ENCODE measurements at places on chromosomes 2 and 18. TPM values are rescaled to one million over a fixed set of nuclear protein-coding genes. Genes with fewer than 3 reads are reported as not detected.

- no peak overlapping the region for H3K27ac ChIP-seq
- H3K4me3 ChIP-seq = no peak overlapping the region
- no peaks in the 10 kb centered on the region for H3K4me1 ChIP-seq
- no peaks in the 10 kb centered on the region for H3K27me3 ChIP-seq
- no peak for DNase-seq
These were observed 118.0 kb downstream of the PXDN start for GRCh38 chr2:1626271-1626681.

- H3K27me3 ChIP-seq = no peaks in the 10 kb centered on the region
- no peak overlapping the region for H3K27ac ChIP-seq
- H3K36me3 ChIP-seq = no peaks in the 10 kb centered on the region
- H3K4me1 ChIP-seq = no peaks in the 10 kb centered on the region
- H3K4me3 ChIP-seq = no peak overlapping the region
- no peak for DNase-seq
These were observed 377.4 kb upstream of the CRIM1 start for GRCh38 chr2:35978218-35978617.

GDF7 gene
- total RNA-seq = 0.62 TPM

- H3K27me3 ChIP-seq = no peaks in the 10 kb centered on the region
- H3K4me1 ChIP-seq = no peaks in the 10 kb centered on the region
- peak; percentile 67 for DNase-seq
- H3K36me3 ChIP-seq = no peaks in the 10 kb centered on the region
- no peak overlapping the region for H3K27ac ChIP-seq
- H3K4me3 ChIP-seq = no peak overlapping the region
These were observed 155.9 kb downstream of the ESCO1 start for GRCh38 chr18:21444465-21445212.

- H3K27ac ChIP-seq = no peak overlapping the region
- peaks cover 10% of the 10 kb centered on the region for H3K4me1 ChIP-seq
- H3K36me3 ChIP-seq = no peaks in the 10 kb centered on the region
- DNase-seq = no peak
- no peaks in the 10 kb centered on the region for H3K27me3 ChIP-seq
- H3K4me3 ChIP-seq = no peak overlapping the region
These were observed 916 bp upstream of the OSBPL1A start for GRCh38 chr18:24398540-24398939.

DNA sequence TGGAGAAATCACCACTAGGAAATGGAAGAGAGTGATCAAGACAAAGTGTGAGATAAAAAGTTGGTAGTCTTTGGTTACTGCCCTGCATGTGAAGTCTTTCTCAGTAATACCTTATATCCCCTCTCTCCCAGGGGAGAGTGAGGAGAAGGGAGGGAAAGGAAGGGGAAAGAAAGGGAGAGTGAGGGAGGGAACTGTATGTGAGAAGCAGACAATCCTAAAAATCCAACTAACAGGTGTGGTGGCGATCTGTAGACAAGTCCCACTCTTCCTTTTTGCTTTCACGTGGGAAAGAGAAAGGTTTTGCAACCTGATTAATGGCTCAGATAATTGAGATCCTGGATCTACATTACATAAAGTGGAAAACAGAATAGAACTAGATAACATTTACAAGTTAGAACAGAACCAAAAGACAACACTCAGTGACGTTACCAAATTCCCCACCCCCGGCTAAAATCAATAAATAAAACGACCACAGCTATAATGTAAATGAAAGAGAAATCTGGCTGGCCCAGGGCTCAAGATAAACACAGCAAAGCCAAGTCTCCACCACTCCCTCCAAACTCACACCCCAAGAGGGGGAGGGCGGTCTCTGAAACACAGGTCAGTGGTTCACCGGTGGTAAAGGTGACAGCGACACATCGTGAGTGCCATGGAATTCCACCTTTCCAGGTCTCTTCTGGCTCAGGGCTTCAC lies 10.0 kb upstream of the APCDD1 start:
- H3K4me3 ChIP-seq = no peak overlapping the region
- H3K27me3 ChIP-seq = no peaks in the 10 kb centered on the region
- H3K27ac ChIP-seq = no peak overlapping the region
- DNase-seq = no peak
- peaks cover 6% of the 10 kb centered on the region for H3K4me1 ChIP-seq

MROH2A gene
- 10.7 TPM for total RNA-seq

GRCh38 chr2:319059-319600 lies 31.2 kb upstream of the ALKAL2 start:
- no peaks in the 10 kb centered on the region for H3K27me3 ChIP-seq
- H3K27ac ChIP-seq = no peak overlapping the region
- no peak for DNase-seq
- no peak overlapping the region for H3K4me3 ChIP-seq

ECEL1 gene
- total RNA-seq = 2.7 TPM

DNA sequence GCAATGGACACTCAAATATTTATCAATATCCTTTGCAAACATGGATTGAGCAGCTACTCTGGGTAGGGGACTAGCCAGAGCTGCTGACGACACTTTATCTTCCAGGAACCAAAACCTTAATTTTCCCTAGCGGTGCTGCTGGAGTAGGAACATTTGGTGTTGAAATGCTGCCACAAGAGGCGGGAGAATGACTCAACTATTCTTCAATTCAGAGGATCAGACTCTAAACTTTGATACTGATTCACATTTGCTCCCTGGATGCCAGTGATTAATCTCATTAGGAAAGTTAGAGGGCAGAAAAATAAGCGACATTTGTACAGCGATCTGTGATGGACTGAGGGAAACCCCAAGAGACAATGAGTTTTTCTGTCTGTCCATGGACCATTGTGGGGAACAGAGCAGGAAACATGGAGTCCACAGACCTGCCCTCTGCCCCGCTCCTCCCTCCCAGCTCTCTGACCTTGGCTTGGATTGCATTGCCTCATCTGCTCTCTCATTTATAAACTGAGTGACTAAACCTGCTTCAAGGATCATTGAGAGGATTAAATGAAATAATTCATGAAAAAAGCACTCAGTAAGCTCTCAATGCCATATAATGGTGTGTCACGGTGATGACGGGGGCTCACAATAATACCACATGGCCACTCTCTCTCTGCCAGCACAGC lies 12.6 kb upstream of the EPB41L3 start:
- DNase-seq = no peak
- peaks cover 5% of the 10 kb centered on the region for H3K4me1 ChIP-seq
- H3K27me3 ChIP-seq = no peaks in the 10 kb centered on the region
- no peaks in the 10 kb centered on the region for H3K36me3 ChIP-seq

GRCh38 chr2:42129947-42130346 lies 39.2 kb upstream of the EML4 start:
- H3K4me1 ChIP-seq = peaks cover 9% of the 10 kb centered on the region
- H3K27me3 ChIP-seq = no peaks in the 10 kb centered on the region
- H3K4me3 ChIP-seq = no peak overlapping the region
- no peaks in the 10 kb centered on the region for H3K36me3 ChIP-seq
- DNase-seq = no peak
- no peak overlapping the region for H3K27ac ChIP-seq

GRCh38 chr2:31228717-31229116 lies 5.2 kb upstream of the EHD3 start:
- H3K27me3 ChIP-seq = no peaks in the 10 kb centered on the region
- no peaks in the 10 kb centered on the region for H3K4me1 ChIP-seq
- DNase-seq = no peak

MSH6 gene
- total RNA-seq = 136 TPM

GRCh38 chr18:54822872-54823845 lies 5.1 kb upstream of the RAB27B start:
- no peaks in the 10 kb centered on the region for H3K36me3 ChIP-seq
- H3K27me3 ChIP-seq = no peaks in the 10 kb centered on the region
- no peak for DNase-seq
- no peak overlapping the region for H3K4me3 ChIP-seq
- H3K4me1 ChIP-seq = no peaks in the 10 kb centered on the region

GRCh38 chr18:35777039-35777438 lies 195.4 kb upstream of the RMP24 start:
- H3K36me3 ChIP-seq = no peaks in the 10 kb centered on the region
- no peaks in the 10 kb centered on the region for H3K4me1 ChIP-seq
- H3K27ac ChIP-seq = no peak overlapping the region
- no peak overlapping the region for H3K4me3 ChIP-seq

- no peak overlapping the region for H3K27ac ChIP-seq
- no peak for DNase-seq
- H3K4me3 ChIP-seq = no peak overlapping the region
- H3K36me3 ChIP-seq = no peaks in the 10 kb centered on the region
- H3K4me1 ChIP-seq = no peaks in the 10 kb centered on the region
- H3K27me3 ChIP-seq = no peaks in the 10 kb centered on the region
These were observed 166.1 kb downstream of the CBLN2 start for GRCh38 chr18:72378016-72378415.

DNA sequence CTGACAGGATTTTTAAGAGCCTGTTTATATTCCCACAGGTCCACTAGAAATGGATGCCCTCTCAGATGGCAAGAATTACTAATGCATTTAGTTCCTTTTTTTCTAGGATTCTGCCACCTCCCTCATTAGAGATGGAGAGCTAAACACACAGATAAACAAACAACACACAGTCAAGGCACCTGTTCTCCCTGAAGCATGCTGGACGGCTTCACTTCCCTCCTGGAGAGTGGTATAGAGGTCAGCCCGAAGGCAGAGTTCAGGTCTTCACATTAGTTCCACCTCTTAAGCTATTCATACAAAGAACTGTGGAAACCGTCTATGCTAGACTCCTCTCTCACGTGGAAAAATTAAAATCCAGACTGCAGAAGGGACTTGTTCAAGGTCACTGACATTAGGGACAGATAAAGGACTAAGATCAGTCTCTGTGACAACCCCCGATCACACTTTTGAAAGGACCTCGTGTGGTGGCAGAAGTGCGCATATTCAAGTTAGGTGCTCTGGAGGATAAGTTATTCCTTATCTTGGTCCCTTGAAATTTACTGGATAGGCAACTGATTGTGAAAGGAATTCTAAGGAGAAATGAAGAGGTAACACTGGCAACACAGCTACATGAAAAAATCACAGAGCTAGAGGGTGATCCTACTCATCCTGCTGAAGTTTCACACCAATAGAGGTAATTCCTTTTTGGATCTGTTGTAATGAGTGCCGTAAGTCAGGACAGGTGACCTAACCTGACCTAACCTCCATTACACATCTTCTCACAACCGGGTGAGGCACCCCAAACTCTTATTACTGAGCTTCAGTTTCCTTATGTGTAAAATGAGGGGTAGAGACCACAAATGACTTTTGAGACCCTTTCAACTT lies 75.1 kb downstream of the SPRED2 start:
- no peak overlapping the region for H3K27ac ChIP-seq
- no peak overlapping the region for H3K4me3 ChIP-seq
- peaks cover 4% of the 10 kb centered on the region for H3K4me1 ChIP-seq
- no peaks in the 10 kb centered on the region for H3K36me3 ChIP-seq

COL4A3 gene
- 11.0 TPM for total RNA-seq

Measured in testis (tissue), 5 donors.